BJ (cell line): ENCODE measurements at places on chromosomes 4 and X. TPM values are rescaled to one million over a fixed set of nuclear protein-coding genes. Genes with fewer than 3 reads are reported as not detected.

Gene CXorf66
- not detected in 2 replicates for polyA plus RNA-seq

Gene USP17L20
- polyA plus RNA-seq = not detected in 2 replicates

- no peak for DNase-seq
These were observed 105.5 kb downstream of the TMEM164 start for GRCh38 chrX:110108381-110108821.

GRCh38 chr4:14254252-14254651 lies 626.7 kb upstream of the BOD1L1 start:
- no peak for DNase-seq

DNA sequence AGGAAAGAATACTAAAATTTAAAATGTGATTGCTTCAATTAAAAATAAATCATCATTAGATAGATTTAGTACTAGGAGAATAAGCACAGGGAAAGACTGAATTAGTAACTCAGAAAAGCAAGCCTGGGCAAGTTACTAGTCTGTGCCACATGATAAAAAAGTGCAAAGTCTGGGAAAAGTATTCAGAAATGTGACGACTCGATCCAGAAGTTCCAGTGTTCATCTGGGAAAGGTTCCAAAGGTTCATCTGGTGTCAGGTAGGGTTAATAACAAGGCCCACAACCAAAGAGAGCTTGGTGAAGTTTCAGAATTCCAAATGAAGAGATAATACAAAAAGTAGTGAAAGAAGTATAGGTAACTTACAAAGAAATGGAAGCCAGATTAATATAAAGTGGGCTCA lies 78.3 kb upstream of the ARSJ start:
- DNase-seq = no peak

GRCh38 chrX:22078117-22078516 lies 46.0 kb downstream of the PHEX start:
- no peak for DNase-seq

GRCh38 chrX:68703369-68703768 lies 55.9 kb downstream of the STARD8 start:
- no peak for DNase-seq

DNA sequence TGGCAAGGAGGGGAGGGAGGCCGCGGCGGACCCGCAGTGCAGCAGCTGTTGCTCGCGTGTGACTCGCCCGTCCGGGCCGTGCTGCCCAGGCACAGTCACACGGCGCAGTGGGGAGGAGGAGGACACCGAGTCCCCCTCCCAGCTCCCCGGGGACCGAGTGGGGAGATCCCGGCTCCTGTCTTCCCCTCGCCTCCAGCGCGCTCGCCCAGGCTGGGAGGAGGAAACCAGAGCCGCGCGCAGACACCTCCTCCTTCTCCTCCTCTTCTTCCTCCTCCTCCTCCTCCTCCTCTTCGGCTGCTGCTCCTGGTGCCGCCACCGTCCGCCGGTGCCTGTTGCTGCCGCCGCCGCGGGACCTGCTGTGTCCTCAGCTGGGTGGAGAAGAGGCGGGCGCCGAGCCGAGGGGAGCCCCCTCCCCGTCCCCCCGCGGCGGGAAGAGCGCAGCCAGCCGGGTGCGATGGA lies at the start of gene TBC1D1:
Gene TBC1D1 (plus strand): TSS at position 284 of the 459 bp plus-strand sequence. CDS start 11,012 bp downstream, outside the sequence.
- DNase-seq = no peak

- DNase-seq = no peak
These were observed 64.8 kb downstream of the CBR4 start for GRCh38 chr4:168945291-168945690.

Gene CFAP47
- not detected in 2 replicates for polyA plus RNA-seq

Gene TMA16
- polyA plus RNA-seq = 5.4 and 12.0 TPM in 2 replicates

DNA sequence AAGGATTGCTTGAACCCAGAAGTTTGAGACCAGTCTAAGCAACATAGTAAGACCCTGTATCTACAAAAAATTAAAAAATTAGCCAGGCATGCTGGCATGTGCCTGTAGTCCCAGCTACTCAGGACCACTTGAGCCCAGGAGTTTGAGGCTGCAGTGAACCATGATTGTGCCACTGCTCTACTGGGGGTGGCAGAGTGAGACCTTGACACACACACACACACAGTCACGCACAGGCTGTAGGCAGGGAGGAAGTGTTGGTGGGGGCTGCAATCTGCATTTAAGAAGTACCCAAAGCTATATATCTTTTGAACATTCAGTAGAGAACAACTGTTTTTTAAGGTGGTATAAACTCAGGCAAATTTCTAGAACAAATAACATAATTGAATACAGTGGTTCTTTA lies 7.2 kb downstream of the SCRG1 start:
- no peak for DNase-seq

- DNase-seq = no peak
These were observed 194.7 kb upstream of the VCX3A start for GRCh38 chrX:6729626-6730025.

DNA sequence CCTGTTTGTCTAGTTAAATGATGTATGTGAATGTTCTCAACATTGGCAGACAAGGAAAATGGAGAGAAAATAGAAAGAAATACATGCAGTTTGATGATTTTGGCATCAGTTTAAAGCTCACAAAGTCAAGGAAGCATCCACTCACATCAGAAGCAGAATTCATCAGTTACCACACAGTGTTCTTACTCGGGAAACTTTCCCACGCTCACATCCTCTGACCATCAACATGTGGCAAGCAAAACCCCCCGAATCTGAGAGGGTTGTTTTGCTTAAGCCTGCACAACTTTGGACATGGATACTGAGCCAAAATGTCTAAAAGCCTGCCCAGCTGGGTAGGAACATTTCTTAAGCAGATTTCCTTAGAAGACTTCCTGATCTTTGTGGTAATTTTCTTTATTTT lies 407.6 kb downstream of the ANKRD50 start:
- no peak for DNase-seq

DNA sequence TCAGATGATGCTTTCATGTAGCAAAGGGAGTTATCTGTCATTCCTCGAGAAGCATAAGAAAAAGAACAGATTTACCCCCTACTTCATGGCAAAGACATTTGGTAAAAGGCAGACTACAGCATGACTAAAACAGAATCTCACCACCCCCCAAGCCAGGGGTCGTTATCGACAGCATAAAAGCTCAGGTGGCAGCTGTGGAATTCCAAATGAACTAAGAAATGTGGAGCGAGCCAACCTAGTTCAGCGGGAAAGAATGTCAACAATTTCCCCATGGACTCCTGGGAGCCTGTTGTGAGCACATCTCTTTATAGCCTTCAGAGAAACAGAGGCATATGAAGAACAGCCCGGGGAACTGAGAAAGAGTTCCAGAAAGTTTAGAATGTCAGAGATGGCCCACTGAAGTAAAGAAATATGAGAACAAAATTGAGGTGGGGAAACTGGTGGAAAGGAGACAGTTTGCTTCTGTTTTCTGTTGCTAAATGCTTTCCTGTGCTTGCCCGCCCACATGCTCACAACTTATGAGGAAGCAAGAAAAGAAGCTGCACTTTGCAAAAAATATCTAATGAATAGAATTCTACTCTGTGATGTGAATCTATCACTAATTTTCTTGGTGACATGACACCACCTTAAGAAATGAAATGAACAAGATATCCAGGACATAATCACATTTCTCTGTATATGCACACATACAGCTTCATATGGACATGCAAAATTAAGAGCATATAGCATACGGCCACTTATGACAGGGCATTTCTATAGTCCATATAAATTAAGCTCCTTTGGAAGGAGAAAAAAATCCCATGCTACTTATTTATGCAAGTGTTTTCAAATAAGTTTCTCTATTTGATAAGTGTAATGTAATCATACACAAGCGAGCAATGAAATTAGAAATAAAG lies 135.3 kb upstream of the MID1 start:
- DNase-seq = no peak

Gene PDGFRA
- 90.5 and 129 TPM in 2 replicates for polyA plus RNA-seq

DNA sequence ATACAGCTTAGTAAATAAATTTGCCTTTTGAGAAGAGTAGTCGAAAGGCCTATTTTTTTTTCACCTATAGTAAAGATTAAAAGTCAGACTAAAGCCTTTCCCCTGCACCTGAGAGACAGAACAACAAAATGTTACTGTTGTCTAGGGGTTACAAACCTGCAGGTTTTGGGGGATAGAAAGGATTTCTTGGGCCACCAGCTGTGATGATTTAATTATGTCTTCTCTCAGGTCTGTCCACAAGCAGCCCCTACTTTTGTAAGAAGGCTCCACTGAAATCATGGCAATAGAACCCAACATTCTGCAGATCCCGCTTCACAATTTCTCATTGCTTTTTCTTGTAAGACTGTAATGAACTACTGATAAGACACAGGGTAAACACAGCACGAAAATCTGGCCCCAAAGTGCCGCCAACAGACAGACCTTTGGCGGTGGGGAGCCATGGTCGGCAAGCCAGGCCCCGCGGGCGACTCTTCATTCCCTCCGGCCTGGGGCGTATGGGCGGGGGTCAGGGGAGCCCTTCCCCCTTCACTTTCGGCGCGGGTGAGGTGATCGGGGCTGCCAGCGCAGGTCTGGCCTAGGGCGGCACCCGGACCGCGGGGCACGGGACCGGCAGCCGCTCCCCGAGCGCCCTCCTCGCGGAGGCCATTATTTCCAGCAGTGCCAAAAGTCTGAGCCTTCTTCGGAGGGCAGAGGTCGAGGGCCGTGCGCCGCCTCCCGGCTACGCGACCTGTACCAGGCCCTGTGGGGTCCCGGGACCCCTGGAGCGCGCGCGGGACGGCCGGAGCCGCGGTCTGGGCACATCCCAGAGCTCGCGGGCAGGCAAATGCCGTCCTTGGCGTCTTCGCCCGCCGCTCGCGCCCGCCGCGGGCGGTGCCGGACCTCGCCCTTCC lies 812 bp upstream of the KDM6A start:
- no peak for DNase-seq

- peak; percentile 9 for DNase-seq
These were observed 40.4 kb upstream of the TLR2 start for GRCh38 chr4:153643406-153644383.

DNA sequence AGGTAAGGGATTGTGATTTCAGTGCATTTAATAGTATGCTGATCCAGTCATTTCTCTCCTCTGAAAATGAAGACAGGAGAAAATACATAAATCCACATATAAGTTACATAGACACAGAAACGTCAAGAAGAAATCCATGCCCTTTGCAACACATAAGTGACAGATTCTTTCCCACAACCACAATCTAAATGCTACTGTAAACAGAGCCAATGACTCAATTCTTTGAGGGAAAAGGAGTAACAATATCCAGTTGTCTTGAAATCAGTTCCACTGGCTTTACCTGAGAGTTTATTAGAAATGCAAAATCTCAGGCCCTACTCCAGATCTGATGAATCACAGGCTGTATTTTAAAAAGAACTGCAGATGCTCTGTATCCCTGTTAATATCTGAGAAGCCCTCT lies 66.4 kb downstream of the ARAP2 start:
- DNase-seq = no peak

- DNase-seq = no peak
These were observed 1403.1 kb upstream of the TENM3 start for GRCh38 chr4:180840142-180840541.

- DNase-seq = no peak
These were observed 62.9 kb upstream of the TXK start for GRCh38 chr4:48196758-48197504.

DNA sequence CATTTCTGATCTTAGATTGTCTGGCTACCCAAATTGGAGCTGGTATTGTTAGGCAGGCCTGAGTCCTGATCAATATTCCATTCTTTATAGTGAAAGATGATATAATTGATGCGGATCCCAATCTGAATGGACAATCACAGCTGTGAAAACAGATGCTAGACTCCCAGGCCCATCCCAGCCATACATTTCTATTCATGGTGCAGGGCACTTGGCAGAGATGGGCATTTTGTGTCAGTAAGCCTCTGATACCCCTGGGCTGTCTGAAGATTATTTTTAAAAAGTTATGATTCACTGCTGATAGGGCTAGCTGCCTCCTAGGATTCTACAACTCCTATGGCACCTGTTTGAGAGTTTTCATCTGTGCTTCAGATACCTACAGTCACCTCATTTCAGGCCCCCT lies 61.2 kb upstream of the TSPAN7 start:
- DNase-seq = no peak

Gene ZNF81
- polyA plus RNA-seq = 2.6 and 3.9 TPM in 2 replicates

Gene BEND2
- polyA plus RNA-seq = not detected in 2 replicates

Gene NAAA
- 24.3 and 26.0 TPM in 2 replicates for polyA plus RNA-seq

Gene LRCH2
- polyA plus RNA-seq = 1.5 and 4.1 TPM in 2 replicates

- no peak for DNase-seq
These were observed 37.5 kb upstream of the ADH1C start for GRCh38 chr4:99390055-99390454.

DNA sequence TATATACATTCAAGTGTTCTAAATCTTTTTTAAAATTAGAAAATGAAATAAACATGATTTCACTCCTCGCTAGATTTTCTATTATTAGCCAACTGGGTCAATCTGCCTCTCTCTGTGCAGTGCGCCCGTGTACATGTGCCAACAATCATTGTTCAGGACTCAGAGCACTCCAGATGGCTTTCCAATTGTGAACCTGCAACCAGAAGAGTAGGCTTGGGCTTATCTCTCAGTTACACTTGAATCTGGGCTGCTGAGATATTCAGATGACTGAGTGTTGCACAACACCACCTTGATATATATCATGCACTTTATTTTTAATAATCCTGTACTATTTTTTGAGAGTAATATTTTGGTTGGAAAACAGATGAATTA lies 184.0 kb upstream of the FSTL5 start:
- DNase-seq = no peak

Gene GBA3
- polyA plus RNA-seq = not detected in 2 replicates

GRCh38 chr4:174259580-174259979 lies 23.9 kb downstream of the FBXO8 start:
- no peak for DNase-seq

- no peak for DNase-seq
These were observed 70.9 kb downstream of the HTT start for GRCh38 chr4:3145234-3145924.

- DNase-seq = no peak
These were observed 121.1 kb upstream of the ATP6AP2 start for GRCh38 chrX:40459571-40460158.

DNA sequence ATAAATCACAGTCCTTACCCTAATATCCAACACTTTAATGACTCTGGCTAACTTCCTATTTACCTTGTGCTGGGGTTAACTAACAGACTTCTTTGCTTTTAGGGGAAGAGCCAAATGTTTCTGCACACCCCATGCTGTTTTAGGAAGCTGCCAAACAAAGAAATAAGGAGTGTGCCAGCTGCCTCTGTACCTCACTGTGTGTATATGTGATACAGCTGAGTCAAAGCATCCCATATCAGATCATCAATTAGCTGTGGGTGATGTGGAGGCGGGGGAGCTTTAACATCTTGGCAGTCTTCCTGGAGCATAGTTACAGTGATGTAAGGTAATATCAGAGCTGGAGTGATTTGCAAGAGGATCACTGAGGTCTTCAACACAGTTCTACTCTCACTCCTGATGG lies 95.4 kb downstream of the COL25A1 start:
- DNase-seq = no peak

- DNase-seq = no peak
These were observed 174.3 kb downstream of the CEP135 start for GRCh38 chr4:56123051-56123450.

Gene PACRGL
- polyA plus RNA-seq = 6.6 and 13.8 TPM in 2 replicates

Gene SPANXB1
- not detected in 2 replicates for polyA plus RNA-seq

Gene CXCL1
- 0.53 and 1.0 TPM in 2 replicates for polyA plus RNA-seq

Gene HMGN5
- 1.0 and 2.1 TPM in 2 replicates for polyA plus RNA-seq

DNA sequence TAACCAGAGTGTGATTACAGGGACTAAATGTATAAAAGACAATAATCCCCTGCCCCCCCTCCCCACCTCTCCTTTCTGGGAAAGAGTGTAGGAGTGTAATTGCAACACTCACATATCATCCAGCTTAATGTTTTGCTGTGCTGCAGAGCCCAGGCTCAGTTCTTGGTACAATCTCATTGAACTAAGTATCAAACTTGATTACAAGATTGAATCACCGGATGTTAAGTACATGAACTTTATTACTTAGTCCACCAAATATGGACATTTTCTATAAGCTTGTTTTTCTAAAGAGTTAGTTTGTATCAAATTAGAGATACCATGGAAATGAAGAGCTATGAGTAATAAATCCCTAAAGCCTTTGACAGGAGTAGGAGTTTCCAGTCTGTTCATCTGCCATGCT lies 559.1 kb downstream of the ZNF674 start:
- no peak for DNase-seq
